T47D (cell line): ENCODE measurements at places on chromosomes 5 and 9.

GRCh38 chr5:176654856-176655255 lies 7.6 kb downstream of the TSPAN17 start:
- DNase-seq: no peak

GRCh38 chr5:92472981-92473566 lies 1090.0 kb upstream of the ARRDC3 start:
- no peak for DNase-seq

- no peak for DNase-seq
Observed at GRCh38 chr5:122367456-122367855, 55.4 kb downstream of the SNCAIP start.

DNA sequence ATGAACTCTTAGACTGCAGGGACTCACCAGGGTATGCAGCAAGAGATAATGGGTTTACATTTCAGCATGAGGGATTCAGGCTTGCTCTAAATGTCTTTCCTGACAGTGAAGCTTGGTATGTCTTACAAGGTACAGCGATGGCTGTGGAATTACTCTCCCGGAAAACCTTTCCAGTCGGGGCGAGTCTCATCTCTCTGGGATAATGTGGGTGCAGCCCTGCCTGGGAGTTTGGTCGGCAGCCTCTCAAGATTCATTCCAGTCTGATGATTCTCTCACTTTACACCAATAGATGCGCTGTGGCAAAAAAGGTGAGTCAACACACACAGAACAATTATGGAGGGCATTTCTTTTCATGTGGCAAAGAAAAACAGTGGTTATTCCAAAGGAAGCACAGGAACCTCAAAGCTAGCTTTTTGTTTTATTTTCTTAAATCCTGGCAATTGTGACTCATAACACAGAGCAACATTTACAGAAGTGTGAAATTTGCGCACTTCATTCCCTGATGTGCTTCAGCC lies 190.3 kb downstream of the DCP2 start:
- no peak for DNase-seq

DNA sequence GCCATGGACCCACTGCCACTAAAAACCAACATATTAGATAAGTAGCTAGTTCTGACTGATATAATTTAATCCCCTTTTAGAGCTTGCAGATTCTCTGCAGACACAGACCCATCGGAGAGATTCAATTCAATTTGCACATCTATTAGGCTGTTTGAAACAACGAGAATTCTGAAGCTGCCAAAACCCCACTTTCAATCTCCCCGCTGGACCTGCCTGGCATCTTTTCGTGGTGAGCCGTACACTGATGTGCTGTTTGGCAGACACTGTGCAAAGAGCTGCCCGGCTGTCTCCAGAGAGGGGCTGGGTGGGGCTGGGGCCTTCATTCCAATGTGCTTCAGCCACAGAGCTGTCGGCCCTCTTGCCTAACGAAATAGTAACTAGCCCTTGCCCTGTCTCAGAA lies 42.1 kb upstream of the FAM240B start:
- DNase-seq: no peak

- no peak for DNase-seq
Observed at GRCh38 chr5:17433406-17433805, 64.6 kb upstream of the TAF11L2 start.

- no peak for DNase-seq
Observed at GRCh38 chr5:7794311-7794710, 56.6 kb downstream of the CFAP90 start.

DNA sequence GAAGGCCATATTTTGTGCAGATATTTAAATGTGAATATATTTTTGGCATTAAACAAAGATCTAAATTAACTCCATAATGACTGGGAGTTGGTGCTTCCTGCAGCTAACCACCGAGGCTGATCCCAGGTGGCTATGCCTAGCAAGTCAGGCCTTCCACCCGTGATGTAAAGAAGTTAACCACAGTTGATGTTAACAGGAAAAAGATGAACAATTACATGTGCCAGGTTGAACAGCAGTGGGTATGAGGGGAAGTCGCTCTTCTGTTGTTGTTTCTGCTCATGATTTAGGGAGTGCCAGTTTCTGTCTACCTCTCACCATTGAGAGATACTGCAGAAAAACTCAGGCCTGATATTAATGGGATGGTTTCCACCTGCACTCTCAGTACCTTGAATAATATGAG lies 334.3 kb downstream of the EBF1 start:
- no peak for DNase-seq
